ENCODE measurements at places on chromosomes 16 and 17. TPM values are rescaled to one million over a fixed set of nuclear protein-coding genes. Genes with fewer than 3 reads are reported as not detected.

- DNase-seq: no peak
Measured at GRCh38 chr16:24135624-24136565, 120.2 kb upstream of the CACNG3 start.

GRCh38 chr16:12016291-12016947, 39.9 kb downstream of the SNX29 start:
- DNase-seq: no peak

- DNase-seq: no peak
Measured at GRCh38 chr17:49218941-49219913, 8.7 kb downstream of the ABI3 start.

DNA sequence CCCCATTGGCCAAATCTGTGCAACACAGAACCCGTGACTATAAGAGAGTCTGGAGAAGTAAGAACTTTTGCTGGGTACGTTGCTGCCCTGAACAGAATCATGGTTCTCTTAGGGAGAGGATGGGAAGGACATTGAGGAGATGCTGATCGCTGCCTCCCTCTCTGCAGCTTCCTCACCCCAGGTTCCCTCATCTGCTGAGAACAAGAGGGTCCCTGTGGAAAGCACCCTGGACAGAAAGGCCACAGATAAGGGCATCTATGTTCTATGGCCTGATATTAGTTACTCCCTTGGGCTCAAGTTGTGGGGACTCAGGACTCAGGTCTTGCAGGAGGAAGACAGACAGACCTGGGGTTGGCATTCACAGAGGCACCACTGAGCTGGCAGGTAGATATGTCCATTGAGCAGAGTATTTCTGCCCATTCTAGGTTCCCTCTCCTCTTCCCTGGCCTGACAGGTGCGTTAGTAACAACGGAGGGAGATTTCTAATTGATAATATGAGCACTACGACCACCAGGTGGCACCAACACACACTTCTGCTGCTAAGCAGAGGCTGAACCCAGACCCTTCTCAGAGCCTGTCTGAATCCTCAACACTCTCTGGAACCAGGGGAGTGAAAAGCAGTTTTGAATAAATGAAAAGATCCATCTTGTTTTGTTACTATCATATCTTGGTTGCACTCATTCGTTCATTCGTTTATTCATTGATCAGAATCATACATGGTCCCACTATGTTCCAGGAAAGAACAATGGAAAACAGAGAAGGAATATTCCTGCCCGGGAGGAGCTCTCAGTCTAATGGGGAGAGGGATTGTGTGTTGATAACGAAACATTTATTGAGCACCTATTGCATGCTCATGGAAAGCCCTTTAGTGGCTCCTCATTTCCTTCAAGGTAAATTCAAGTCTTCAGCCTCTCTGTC, 56.4 kb downstream of the SLC6A2 start:
- peak; percentile 78 for DNase-seq

DNA sequence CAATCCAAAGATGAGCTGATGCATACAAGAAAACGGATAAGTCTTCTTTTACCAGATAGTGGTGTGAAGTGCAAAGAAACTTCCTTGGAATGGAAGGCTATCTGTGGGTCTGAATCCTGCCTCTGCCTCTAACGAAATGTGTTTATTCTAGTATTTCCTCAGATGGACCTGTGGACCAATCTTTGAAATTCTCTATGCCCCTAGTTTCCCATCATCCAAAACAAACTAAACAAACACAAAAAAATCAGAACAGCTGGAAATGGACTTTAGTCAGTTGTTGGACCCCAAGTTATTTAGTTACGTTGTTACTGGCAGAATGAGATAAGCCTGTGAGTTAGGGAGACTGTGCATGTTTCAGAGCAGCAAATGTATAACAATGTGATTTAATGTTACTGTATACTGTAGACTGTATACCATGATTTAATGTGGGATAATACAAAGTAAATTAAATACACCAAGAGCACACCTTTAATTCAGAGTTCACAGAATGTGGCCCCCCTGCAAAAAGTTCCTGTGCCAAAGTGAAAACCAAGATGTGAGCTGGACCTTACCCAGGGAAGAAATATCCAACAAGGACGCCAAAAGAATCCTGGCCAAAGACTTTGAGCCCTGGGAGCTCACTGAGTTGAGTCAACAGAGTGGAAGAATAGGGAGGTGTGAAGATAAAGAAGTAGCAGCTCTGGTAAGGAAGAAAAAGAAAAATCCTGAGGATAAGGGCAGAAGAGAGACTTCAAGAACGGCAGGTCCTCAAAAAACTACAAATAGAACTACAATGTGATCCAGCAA, 255.2 kb downstream of the CNTNAP4 start:
- DNase-seq: peak; percentile 12

DNA sequence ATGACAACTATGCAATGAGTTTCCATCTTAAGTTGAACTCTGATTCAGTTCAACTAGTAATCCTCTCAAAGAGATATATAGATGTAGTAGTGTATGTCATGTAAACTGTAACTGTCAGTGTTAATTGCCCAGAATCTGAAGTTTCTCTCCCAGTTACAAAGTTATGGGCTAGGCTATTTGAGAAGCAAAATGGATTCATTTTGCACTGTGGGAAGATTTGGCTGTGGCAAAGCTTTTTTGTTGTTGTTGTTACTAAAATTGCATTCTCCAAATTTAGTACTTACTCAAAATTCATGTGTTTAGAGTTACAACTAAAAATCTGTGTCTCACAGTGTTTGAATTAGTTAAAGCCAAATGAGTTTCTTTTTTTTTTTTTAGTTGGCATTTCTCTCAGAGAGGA, 219.0 kb downstream of the KCNJ2 start:
- DNase-seq: no peak

GRCh38 chr16:85639529-85640253, 26.6 kb downstream of the GSE1 start:
- DNase-seq: peak; percentile 72

GRCh38 chr17:65055708-65056638, 567 bp downstream of the GNA13 start:
- DNase-seq: peak; percentile 62

DNA sequence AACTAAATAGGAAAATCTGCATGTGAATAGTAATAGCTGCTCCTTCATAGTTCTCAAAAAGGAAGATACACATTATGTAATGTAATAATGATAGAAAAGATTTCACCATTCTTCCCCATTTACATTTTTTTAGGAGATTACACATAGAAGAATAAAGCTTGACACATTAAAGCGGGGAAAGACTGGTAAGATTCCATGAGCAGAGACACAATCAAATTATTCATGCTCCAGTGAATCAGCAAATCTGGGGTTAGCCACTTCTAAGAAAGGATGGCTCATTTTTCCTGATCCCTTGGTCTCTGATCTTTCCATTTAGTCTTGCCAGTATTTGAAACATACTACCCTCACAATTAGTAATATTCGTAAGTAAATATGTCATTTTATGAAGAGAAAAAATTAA, 81.9 kb downstream of the CA4 start:
- no peak for DNase-seq

GRCh38 chr16:4409081-4409932, 7.1 kb downstream of the CORO7 start:
- no peak for DNase-seq

DNA sequence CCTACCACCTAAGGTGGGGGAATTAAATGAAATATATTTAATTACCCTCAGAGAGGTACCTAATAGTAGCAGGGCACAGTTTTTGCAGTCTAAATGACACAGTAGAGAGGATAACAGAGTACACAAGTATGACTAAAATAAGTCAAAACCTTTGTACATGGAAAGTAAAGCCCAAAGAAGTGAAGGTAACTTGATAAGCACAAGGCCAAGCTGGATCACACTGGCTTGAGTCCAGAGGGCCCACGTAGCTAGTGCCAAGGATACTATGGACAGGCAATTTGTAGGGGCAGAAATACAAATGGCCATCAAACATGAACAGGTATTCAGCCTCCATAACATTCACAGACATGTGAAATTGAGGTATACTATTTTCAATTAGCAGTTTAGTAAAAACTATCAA, 7.6 kb downstream of the MYO18A start:
- no peak for DNase-seq

DNA sequence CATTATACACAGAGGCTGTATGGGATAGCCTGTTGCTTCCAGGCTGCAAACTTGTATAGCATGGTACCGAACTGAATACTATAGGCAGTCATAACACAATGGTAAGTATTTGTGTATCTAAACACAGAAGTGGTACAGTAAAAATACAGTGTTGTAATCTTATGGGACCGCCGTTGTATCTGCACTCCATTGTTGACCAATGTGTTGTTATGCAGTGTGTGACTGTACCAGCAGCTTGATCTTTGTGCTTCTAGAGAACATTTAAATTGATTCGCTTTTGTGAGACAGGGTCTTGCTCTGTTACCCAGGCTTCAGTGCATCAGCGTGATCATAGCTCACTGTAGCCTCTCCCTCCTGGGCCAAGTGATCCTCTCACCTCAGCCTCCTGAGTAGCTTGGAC, 31.5 kb downstream of the WWOX start:
- no peak for DNase-seq

DNA sequence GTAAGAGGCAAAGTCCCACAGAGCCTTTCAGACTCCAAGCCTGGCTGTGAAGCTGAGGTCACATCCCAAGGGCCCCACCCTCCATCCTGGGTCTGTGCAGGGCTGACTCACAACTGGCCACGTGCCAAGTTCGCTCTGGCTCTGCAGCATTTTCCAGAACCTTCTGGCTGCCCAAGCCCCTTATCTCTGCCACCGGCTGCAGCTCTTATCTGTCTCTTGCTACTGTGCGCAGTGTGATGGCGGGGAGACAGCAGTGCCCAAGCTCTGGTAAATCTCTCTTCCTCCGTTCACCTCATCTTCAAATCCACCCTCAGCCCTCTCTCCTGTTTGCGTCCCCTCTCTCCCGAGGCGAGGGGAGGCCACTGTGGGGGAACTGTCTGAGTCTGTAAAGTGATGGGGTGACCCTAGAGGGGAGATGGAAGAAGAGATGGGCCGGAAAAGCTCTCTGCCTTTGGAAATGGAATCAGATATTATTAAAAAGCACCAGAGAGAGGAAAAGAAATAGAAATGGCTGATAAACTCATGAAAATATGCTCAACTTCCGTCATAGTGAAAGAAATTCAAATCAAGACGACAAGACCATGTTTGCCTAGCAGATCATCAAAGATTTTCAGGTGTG, 162.7 kb upstream of the CDC42EP4 start:
- peak; percentile 90 for DNase-seq

GRCh38 chr17:63675607-63676546, 24.0 kb downstream of the LIMD2 start:
- DNase-seq: peak; percentile 91

GRCh38 chr17:42050393-42051012, at the start of gene C17orf113:
C17orf113 (minus strand) TSS chr17:42050601; CDS start chr17:42043376, 7,225 bp downstream.
- DNase-seq: peak; percentile 42

GRCh38 chr16:57958544-57958943, 12.4 kb downstream of the CNGB1 start:
- DNase-seq: no peak

DNA sequence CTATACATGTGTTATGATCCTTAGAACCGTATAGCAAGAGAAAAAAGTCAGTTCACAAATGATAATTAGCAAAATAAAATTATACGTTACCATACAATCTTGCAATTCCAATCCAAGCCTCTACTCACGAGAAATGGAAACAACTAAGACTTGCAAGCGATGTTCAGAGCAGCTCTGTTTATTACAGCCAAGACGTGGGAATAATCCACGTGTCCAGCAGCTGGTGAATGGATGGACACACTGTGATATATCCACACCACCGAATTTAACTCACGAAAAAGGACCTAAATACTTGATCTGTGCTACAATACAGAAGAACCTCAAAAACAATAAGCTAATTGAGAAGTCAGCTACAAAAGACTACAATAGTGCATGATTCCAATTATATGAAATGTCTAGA, 88.1 kb downstream of the ADCY9 start:
- DNase-seq: no peak

DNA sequence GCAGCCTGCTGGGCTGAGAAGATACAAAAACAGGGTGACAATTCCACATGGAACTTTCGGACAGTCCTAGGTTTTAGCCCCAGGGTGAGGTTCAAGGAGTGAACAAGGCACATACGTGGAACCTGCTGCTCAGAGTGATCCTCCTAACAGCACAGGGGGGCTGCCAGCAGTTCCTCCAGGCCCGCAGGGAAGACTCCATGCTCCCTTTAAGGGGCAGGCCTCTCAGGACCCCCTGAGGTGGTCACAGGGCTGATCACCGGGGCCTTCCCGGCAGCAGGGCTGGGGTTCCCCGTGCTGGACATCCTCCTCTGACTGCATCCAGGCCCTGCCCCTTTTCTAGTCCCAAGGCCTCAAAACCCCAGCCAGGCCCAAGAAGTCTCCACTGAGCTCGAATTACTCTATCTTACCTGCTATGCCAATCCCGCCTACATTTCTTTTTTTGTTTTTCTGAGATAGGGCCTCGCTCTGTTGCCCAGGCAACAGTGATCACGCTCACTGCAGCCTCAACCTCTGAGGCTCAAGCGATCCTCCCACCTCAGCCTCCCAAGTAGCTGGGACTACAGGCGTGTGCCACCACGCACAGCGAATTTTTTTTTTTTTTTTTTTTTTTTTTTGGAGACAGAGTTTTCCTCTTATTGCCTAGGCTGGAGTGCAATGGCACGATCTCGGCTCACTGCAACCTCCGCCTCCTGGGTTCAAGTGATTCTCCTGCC, 10.4 kb downstream of the CANT1 start:
- DNase-seq: no peak

DNA sequence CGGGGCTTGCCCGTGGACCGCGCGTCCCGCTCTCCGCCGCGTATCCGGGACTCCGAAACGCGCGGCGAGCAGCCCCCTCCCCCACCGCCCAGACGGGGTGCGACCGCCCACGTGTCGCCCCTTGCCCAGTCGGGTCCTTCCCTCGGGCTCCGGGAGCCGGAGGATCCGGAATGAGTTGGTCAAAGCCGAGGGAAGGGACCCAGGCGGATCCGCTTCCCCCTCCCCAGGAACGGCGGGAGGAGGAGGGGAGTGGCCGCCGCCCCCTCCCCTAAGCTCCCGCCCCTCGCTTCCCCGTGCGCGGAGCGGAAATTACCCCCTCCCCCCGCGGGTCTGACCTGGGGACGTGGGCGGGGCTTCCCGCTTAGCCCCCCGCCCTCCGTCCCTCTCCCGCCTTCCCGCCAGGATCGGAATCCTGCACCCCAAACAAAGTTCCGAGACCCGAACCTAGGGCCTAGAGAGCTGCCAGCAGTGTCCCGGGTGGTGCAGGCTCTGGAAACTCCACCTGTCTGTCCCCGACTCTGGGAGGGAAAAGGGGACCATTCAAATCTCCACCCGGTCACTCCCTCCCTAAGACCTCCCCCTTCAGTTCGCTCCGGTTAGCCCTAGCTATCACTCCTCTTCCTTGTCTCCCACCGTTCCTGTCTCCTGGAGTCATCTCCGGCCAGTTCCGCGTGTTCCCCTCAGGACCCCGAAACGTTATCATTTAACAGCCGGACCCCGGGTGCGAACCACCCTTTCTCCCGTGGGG, 1.0 kb upstream of the IGF2BP1 start:
- DNase-seq: no peak

PNMT gene
- 1.8 TPM for total RNA-seq

CACNG1 gene
- total RNA-seq: not detected

DPEP2 gene
- total RNA-seq: 3.4 TPM

TEKT1 gene
- not detected for total RNA-seq

KCNJ2 gene
- total RNA-seq: 2.5 TPM

NARF gene
- 80.0 TPM for total RNA-seq
